ENCODE measurements at places on chromosomes 13 and 19.

DNA sequence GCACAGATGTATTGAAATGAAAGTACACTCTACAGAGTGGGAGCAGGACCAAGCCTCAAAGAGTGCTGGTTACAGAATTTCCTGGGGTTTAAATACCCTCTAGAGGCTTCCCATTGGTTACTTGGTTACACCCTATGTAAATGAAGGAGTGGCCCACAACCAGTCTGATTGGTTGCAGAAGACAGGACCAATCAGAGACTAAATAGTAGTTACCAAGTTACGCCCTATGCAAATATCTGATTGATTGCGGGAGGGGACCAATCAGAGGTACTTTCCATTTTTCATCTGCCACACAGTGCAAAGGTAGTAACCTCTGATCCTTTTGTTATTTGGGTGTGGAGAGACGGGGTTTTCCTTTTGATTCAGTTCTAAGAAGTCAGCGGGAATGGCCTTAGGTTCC is 5.5 kb upstream of the ZFP82 start:
- no peak for DNase-seq

DNA sequence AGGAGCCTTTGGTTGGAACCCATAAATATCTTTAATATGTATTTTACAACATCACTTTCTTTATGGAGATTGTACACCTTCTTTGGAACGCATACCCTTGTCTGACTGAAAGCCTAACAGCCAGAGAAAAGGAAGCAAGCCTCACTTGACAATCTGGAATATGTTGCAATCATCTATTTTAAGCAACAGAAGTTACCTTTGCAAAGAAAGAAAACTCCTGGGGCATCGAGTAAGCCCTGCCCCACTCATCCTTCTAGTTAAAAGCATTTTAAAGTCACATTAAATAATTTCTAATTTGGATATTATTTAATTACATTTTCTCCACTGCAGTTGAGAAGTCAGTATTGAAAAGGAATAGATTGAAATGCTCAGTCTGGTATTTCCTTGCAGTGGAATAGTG is 542.7 kb downstream of the MYO16 start:
- DNase-seq: no peak

GRCh38 chr13:75579529-75579928 is 29.9 kb downstream of the UCHL3 start:
- DNase-seq: no peak

- no peak for DNase-seq
Measured at GRCh38 chr19:14120497-14120780, 2.9 kb upstream of the PRKACA start.

- DNase-seq: no peak
Measured at GRCh38 chr13:111177081-111177711, 62.1 kb downstream of the ARHGEF7 start.

GRCh38 chr19:51450730-51451307 is 7.4 kb downstream of the SIGLEC8 start:
- no peak for DNase-seq

GRCh38 chr19:46297700-46298478 is 1.0 kb downstream of the HIF3A start:
- no peak for DNase-seq

DNA sequence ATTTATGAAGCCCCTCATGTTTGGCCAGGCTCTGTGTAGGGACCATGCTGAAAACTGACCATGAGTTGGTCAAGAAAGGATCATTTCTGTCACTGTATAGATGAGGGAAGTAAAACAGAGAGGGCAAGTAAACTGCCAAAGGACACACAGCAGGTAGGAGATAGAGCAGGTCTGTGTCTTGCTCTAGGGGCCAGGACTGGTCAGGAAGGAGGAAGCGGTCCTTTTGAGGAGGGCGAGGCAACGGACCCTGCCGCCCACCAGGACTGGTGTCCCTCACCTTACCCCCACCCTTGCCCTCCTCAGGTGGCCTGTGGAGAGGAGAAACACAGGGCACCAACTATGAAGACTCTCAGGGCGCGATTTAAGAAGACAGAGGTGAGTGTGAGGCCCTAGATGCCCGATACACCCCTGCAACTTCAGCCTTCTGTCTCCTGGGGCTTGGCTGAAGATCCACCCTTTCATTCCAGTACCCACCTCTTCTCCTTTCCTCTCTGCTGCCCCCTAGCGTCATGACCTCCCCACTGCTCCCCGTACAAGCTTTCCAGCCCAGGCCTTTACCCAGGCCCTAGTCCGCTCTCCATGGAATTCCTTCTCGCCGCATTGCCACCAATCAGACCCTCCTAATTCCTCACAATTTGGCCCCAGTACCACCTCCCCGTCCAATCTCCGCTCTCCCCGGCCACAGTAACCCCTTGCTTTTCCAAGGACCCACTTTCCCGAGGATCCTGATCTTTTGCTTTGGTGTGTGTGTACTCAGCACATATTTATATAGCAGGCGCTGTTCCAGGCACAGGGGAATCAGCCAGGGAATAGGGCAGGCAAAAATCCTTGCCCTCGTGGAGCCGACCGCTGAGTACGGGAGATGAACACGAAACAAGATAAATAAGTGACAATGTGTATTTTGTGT is 3.9 kb downstream of the ANKRD24 start:
- DNase-seq: peak; percentile 76

DNA sequence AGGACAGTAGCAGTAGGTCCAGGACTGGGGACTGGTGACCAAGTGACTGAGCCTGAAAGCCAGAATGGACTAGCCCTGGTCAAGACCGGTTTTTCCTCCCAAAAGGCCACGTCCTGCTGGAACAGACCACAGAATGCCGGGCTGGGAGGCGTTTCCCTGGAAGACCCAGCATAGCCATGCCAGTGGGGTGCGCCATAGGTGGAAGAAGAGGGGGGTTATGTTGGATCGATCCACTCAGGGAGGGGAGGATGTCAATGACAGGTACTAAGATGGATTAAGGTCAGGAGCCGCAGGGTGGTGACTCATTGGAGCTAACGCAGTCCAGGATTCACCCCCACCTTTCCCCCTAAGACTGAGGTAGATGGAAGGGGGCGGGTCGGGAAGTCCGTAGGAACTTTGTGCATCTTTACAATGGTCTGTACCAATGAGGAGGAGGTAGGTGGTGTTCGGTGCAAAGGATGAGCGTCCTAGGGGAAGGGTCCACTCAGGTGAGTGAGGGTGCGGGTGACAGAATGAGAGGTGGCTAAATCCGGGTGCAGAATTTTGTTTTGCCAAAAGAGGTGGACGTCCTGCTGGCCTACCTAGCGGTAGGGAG is 21.0 kb downstream of the VASP start:
- DNase-seq: no peak

DNA sequence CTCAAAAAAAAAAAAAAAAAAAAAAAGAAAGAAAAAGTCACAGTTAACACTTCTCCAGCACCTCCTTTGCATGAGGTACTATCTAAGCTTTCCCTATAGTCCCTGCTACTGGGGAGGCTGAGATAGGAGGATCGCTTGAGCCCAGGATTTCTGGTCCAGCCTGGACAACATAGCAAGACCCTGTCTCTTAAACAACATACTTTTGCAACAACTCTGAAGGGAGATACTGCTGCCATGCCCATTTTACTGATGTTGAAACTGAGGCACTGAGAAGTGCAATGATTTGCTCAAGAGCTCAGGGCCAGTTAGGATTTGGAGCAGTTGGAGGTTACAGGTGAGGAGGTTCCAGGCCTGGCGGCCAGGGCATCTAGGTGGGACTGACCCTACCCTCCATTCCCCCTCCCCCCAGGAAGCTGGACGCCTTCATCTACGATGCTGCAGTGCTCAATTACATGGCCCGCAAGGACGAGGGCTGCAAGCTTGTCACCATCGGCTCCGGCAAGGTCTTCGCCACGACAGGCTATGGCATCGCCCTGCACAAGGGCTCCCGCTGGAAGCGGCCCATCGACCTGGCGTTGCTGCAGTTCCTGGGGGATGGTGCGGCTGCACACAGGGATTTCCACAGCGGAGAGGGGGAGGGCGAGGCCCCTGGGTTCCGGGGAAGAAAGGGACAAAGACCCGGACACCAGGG is 4.3 kb upstream of the GRWD1 start:
- DNase-seq: no peak

DNA sequence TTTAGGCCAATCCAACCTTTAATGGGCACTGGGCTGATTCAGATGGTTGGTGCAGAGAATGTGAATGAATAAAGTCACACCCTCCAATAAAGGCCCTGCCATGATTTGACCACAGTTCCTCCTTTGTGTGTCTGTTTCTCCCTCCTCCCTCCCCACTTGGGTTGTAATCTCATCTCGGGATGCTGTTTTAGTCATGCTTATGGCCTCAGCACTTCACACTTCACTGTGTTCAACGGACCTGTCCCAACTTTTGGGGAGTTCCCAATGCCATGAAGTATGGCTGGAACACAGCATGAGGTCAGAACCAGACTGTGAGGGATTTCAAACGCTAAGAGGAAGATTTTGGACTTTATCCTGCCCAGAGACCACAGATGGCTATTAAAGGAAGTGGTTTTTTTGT is 5.6 kb upstream of the RAB8A start:
- DNase-seq: no peak

Data from stimulated activated CD4-positive, alpha-beta T cell treated with anti-CD3 and anti-CD28 coated beads, Interleukin-12 subunit alpha, Interleukin-12 subunit beta, amount 100 ng/mL, for 48 hours (primary cell).